GM06990 (cell line): ENCODE measurements at places on chromosomes 3 and 15.

DNA sequence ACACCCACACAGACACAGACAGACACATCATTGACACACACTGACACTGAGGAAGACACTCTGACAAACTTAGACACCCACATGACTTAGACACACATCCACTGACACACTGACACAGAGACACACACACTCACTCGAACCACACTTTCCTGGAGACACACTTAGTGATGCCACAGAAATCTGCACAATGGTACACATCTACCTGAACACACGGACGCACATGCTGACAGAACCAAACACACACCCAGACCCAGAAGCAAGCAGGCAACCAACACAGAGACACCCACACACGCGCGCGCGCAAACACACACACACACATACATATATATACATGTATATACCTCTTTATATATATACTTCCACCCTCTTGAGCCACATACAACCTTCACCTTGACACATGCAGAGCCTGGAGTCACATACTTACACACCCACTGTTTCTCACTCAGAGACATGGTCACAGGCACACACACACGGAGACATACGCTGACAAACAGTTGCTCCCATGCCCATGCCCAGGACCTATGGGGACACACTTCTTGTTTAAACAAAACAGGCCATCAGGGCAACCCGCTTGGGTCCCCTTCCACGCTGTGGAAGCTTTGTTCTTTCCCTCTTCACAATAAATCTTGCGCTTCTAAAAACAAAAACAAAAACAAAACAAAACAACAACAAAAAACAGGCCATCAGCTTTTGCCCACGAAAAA is 913 bp upstream of the SCN5A start:
- DNase-seq = no peak

DNA sequence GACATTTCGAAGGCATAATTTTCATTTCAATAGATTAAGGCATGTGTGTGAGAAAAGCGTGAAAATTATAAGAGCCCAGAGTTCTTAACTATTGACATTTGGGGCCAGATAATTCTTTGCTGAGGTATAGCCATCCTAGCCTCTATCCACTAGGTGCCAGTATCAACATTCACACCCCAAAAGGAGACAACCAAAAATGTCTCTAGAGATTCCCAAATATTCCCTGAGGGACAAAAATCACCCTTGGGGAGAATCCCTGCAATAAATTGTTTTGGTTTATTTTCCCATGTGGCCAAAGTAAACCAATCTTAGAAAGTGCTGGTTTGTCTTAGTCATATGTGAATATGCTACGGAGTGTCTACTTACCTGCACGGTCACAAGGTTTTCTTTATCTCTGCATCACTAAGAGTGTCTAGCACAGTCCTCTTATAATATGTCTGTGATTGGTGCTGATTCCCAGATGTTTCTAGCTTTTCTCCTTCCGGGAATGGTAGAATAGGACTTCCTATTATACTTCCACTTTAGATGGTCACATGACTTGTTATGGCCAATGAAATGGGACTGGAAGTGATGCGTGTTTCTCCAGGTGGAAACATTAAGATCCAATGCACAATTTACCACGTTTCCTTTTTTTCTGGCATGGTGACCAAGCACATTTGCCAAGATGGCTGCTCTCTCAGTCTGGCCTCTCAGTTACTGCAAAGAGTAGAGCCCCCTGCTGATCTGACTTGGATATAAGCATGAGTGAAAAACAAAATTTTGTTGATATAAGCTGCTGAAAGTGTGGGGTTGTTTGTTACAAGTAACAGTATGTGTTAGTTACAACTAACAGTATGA is 8.0 kb upstream of the KBTBD8 start:
- no peak for DNase-seq

- DNase-seq = no peak
Observed at GRCh38 chr3:52208556-52208955, 10.6 kb downstream of the ALAS1 start.

DNA sequence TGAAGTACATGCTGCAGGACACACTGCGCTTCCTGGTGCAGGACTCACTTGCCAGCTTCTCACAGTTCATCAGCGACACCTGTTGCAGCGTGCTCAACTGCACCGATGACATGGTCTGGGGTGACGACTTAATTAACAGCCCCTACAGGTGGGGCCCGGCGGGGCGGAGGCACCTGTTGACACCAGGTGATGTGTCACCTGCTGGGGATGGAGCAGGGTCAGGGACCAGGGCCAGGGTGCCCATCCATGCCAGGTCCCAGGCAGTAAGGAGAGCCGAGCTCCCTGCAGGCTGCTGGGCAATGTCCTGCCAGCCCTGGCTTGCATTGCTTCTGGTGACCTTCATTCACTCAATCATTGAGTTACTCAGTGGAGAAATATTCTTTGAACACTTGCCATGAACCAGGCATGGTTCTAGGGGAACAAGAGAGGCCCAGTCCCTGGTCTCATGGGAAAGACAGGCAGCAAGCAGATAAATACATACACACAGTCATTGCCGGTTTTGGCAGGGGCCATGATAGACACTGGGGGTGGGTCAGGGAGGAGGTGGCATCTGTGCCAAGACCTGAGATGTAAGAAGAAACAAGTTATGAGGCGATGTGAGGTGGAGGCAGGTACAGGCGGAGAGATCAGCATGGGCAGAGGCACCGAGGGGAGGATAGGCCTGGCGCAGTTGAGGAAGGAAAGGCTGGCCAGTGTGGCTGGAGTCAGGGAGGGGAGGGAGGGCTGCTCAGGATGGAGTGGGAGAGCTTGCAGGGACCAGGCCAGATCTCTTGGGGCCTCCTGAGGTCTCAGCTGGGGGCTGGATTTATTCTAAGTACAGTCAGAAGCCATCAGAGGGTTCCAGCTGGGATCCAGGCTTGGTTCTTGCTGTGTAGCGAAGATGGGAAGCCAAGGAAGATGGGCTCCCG is 30.8 kb downstream of the DNAH1 start:
- no peak for DNase-seq

DNA sequence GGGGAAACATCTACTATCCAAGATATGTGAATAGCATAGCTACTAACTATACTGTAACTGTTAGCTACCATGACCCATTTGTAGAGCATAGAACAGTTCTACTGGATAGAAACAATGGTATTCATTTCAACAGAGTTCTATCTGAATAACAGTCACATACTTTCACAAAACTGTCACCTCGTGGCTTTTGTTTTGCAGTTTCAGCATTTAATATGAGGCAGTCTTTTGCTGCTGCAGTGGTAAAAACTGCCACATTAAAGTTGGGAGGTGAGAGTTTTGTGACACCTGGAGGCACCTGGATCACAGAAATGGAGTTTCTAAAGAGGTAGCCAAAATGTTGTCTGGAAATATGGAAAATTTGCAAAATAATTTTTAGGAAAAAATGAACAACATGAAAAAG is 578.0 kb downstream of the UNC13C start:
- no peak for DNase-seq

GRCh38 chr3:139811331-139811730 is 123.7 kb upstream of the CLSTN2 start:
- no peak for DNase-seq

DNA sequence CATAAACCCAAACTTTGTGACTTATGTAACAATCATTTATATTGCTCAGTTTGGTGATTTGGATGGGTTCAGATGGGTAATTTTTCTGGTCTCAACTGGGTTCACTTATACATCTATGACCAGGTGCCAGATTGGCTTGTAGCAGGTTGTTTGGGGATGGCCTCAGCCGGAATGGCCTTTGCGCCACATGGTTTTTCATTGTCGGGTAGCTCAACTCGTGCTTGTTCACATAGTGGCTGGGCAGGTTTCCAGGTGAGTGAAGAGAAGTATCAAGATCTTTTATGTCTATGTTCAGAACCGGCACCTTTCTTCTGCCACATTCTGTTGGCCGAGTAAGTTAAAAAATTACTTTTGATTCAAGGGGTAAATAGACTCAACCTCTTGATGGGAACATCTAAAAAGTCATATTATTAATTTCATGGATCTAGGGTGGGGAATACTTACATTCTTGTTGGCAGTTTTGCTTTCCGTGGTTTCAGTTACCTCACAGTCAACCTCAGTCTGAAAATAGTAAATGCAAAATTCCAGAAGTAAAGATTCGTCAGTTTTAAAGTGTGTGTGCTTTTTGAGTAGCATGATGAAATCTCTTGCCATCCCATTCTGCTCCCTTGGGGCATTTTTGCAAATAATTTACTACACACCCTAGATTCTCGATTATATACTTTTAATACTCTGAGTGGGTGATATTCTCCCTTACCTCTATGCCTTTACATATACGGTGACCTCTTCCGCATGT is 745.7 kb upstream of the CCDC54 start:
- no peak for DNase-seq

GRCh38 chr3:195796795-195797194 is 14.9 kb downstream of the MUC4 start:
- no peak for DNase-seq

DNA sequence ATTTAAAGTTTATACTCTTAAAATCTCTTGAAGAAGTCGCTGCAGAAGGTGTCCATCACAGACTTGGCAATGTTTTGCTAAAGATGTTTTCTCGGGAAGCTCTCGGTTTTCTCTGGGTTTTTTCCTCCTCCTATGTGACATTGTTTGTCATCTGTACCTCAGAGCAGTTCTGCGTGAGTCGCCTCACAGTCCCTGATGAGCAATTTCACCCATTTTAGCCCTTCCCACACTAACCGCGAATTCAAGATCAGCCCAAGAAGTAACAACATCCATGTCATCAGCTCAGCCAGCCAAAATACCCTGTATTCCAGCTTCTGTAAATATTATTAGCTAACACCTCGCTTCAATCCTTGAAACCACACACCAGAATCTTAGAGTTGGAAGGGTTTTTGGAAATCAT is 224.3 kb upstream of the SETMAR start:
- no peak for DNase-seq

- DNase-seq = no peak
Observed at GRCh38 chr3:157477441-157477840, 25.8 kb downstream of the VEPH1 start.

DNA sequence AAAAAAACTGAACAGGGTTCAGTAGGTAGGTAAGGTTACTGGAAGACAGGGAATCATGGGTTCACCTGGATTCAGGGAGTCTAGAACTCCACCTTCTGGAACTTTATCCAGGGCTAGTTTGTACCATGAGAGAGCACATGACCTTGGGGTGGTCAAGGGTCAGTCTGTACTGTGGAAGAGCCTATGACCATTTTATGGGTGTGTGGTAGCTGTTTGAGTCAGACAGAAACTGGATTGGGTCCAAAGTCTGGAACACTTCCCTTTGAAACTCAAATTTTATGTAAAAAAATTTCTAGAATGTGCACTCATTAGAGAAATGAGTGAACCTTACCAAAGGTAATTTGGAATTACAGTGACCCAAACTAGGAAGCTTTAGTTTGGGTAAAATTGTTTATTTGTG is 486.0 kb upstream of the AGTR1 start:
- no peak for DNase-seq

DNA sequence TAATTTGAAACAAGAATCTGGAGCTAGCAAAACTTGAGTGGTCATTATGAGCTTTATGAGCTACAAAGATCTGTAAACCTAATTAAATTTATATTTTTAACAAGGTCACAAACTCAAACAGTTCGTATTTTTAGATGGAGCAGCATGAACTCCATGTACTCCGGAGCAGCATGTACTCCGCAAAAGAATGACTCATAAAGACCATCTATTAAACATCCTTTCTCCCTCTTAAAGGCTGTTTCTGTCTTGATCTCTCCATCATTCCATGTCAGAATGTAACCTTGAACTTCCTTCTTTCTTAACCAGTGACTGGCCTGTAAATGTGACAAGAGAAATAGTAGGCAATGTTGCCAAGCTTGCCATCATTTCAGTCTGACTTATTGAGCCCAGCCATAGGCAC is 696.9 kb downstream of the ZNF385D start:
- DNase-seq = no peak

DNA sequence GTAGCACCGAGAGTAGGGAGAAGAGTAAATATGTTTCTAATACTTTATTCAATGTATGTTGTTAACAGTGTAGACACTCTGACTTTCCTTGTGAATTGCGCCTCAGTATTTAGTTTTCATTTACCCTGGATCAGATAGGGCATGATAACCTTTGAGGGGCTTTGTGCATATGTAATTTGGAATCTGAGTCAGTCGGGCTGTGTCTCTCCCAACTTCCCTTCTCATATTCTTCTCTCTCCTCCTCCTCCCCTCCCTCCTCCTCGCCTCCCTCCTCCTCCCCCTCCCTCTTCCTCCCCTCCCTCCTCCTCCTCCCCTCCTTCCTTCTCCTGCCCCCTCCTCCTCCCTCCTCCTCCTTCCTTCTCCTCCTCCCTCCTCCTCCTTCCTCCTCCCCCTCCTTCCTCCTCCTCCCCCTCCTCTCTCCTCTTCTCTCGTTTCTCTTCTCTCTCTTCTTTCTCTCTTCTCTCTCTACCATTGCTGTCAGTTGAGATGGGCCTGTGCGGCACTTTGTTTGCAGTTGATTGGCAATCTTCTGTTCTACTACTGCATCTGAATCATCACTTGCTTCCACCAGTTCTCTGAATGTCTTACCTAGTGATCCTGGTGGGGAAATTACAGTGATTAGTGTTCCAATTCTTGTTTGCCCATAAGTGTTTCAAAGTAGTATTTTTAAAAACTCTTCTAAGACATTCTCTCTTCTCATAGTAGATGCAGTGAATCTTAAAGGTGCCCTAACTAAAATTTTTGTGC is 162.3 kb downstream of the PGPEP1L start:
- DNase-seq = no peak

DNA sequence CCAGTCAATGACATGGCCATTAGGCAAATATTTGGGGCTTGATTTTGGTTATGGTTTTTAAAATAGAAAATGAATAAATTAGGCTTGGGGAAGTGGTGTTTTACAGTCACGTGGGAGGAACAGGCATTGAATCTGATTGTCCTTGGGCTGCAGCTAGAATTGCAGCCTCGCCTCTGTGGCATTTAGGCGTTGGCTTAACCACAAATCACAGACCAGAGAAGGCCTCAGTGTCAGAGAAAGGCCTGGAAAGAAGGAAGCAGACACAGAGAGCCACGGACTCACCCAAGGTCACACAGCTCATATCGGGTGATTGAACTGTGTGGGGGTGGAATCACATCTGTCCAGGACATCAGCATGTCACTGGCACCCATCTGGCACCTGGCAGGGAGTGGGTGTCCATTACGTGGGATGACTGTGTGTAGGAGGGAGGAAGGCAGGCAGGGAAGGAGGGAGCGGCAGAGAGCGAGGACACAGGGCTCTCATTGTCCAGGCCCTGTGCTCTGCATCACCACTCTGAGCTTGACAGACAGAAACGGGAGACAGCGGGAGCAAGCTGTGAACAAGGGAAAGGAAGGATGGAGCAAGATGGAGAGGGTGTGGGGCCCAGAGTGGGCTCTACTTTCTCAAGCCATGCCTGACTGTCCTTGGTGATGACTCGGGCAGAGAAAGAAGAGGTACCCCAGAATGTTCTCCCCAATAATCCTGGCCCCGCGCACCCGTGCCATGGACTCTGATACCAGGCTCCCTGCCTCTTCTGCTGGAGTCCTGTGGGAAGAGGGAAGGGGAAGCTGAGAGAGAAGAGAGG is 186.4 kb downstream of the FAM43A start:
- DNase-seq = no peak

DNA sequence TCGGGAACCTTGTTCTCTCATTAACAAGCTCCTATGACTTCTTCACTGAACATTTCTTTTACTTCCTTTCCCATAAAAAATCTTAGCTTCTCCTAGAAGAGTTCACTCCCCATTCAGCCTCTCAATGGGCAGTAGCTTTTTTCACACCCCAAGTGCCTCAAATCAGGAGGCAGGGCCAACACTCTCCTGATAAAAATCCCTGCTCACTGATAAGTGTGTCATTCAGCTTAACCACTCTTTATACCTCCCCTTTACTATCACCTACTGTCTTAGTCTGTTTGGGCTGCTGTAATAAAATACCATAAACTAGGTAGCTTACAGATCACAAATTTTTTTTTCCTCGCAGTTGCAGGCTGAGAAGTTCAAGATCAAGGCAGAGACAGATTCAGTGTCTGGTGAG is 400.4 kb downstream of the WDR72 start:
- no peak for DNase-seq

- no peak for DNase-seq
Observed at GRCh38 chr3:168102735-168103410, 7.1 kb upstream of the GOLIM4 start.
